ENCODE measurements at places on chromosomes 2 and 18.
A peak's percentile ranks its signal among the peaks of the same experiment; 100 is the strongest.

GRCh38 chr2:21095178-21095577 lies 28.6 kb upstream of the TDRD15 start:
- no peak for DNase-seq

DNA sequence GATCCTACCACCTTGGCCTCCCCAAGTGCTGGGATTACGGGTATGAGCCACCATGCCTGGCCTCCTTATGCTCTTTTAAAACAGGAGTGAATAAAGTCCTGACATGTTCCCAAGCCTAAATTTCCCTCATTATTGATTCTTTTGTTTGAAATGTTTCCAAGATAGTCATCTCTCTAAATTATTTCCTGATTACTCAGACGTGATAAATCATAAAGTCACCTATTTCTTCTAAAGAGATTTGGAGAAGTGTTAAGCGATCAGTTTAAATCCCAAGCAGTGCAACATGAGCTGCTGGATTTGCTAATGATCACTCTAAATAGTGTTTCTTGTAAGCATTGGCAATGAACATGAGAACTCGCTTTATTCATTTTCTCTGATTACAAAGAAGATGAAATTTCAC lies 51.8 kb downstream of the PMAIP1 start:
- DNase-seq, result no peak

- DNase-seq, result no peak
Measured at GRCh38 chr2:145423809-145424208, 903.9 kb upstream of the ZEB2 start.

- peak; percentile 36 for DNase-seq
Measured at GRCh38 chr2:181275643-181276070, 181.5 kb upstream of the ITGA4 start.

- DNase-seq, result peak; percentile 23
Measured at GRCh38 chr18:26483633-26484032, 64.7 kb downstream of the KCTD1 start.

GRCh38 chr2:23803965-23804542 lies 122.9 kb downstream of the ATAD2B start:
- DNase-seq, result peak; percentile 45

DNA sequence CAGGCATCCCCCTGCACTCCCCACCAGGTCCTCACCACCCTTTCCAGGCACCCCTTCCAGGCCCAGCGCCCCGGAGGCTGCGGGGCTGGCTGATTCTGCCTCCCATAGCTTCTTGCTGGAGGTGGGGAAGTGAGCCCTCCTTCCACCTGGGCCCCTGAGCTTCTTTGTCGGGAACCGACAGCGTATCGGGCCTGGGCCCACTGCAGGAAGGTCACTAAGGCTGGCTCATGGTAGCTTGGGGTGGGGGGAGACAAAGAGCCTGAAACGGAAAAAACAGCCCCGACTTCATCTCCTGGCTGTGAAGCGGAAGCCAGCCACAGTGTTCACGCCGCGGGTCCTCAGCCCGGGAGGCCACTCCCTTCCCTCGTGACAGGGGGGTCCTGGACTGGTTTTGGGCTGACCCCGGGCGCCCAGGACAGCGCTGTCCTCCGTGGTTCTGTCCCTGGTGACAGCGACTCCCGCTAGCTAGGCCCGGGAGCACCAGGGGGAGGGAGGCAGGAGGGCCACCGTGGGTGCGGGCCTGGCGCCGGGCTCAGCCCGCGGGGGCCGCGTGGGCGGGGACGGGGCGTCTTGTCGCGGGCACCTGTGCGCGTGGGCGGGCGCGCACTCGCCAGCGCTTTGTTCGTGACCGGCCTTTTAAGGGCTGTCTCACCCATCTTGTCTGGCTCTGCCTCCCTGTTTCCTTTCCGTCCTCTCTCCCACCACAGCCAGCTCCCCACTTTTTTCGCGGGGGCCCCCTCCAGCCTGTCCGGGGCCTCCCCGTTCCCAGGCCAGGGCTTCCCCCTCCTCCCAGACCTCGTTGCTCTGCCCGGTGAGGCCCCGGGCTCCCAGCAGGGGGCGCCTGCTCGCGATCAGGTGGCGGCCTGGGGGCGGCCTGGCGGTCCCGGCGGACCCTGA lies 64.9 kb downstream of the DNMT3A start:
- DNase-seq, result no peak

GRCh38 chr18:79507546-79508480 lies 112.1 kb downstream of the NFATC1 start:
- peak; percentile 36 for DNase-seq

- no peak for DNase-seq
Measured at GRCh38 chr18:41783879-41784278, 171.2 kb upstream of the PIK3C3 start.

- DNase-seq, result no peak
Measured at GRCh38 chr2:36380624-36381481, 25.3 kb downstream of the CRIM1 start.
